ENCODE measurements at places on chromosomes 1 and 21. TPM values are rescaled to one million over a fixed set of nuclear protein-coding genes. Genes with fewer than 3 reads are reported as not detected.

- DNase-seq: no peak
These were observed 21.0 kb downstream of the CNIH4 start for GRCh38 chr1:224377676-224378006.

GRCh38 chr1:24704411-24705259 lies 40.6 kb upstream of the CLIC4 start:
- DNase-seq: no peak

DNA sequence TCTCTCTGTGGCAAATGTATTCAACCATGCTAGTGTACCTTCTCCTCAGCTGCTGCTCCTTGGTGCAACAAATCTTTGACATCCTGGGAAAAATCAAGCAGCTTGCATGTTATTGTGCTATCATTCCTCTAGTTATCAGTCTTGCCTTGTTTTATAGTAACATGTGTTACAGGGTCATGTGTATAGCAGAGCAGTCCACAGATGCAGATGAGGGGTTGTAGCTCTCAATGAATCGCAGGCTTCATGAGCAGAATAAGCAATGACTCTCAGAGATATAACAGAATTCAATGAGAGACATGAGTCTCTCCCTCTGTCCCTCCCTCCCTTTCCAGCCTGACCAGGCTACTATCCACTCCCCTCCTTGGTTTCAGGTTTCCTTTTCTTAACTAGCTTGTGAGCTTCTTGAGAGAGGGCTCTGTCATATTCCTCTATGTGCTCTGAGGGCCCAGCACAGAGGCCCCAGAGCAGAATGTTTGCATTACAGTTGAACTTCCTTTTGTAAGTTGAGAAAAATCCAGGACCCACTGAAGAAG lies 15.1 kb upstream of the JUN start:
- DNase-seq: no peak

Gene GBP4
- 64.4 TPM for total RNA-seq

DNA sequence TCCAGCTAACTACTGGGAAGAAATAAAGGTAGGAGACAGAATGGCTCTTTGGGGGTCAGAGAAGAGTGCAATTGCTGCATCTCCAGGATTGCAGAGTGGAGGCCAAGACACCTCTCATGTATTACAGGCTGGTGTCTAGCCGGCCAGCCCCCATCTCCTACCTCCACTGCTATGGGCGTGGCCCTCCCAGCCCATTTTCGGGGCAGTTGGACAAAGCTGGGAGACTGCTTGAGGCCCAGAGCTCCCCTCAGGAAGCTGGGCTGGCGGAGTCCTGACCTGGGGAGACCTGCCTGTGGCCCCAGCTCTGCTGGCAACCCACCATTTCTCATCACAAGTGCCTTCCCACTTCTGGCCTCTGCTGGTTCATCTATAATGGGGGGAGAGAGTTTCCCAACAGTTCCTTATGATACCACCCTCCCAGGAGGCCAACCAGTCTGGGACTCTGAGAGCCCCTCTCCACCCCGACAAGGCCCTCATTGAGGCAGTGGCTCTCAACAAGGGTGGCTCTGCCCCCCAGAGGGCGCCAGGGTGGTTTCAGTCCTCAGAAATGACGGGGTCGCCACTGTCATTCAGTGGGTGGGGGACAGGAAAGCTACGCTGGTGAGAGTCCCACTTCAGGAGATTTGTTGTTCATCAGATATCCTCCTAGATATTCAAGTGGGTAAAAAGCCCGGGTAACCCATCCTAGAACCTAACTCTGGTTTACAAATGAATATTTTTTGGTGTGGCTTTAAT lies 11.5 kb downstream of the RAP1GAP start:
- no peak for DNase-seq

Gene ABCD3
- 19.4 TPM for total RNA-seq

GRCh38 chr1:212771341-212771740 lies 20.2 kb downstream of the NSL1 start:
- DNase-seq: no peak

- no peak for DNase-seq
These were observed 19.5 kb downstream of the RNF115 start for GRCh38 chr1:145804235-145805045.

DNA sequence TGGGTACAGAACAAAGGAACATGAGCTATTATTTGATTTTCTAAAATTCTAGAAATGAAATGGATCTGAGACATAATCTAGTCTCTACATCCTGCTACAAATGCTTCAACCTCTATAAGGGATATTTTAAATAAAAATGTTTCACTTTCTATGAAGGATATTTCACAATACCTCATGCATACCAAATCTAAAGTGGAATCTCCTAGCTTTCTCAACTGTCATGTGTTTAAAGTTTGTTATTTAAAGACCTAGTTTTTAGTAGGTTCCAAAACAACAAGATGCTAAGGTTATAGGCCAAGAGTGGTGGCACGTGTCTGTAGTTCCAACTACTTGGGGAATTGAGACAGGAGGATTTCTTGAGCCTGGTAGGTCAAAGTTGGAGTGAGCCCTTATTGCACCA lies 47.6 kb downstream of the KDM5B start:
- DNase-seq: no peak

DNA sequence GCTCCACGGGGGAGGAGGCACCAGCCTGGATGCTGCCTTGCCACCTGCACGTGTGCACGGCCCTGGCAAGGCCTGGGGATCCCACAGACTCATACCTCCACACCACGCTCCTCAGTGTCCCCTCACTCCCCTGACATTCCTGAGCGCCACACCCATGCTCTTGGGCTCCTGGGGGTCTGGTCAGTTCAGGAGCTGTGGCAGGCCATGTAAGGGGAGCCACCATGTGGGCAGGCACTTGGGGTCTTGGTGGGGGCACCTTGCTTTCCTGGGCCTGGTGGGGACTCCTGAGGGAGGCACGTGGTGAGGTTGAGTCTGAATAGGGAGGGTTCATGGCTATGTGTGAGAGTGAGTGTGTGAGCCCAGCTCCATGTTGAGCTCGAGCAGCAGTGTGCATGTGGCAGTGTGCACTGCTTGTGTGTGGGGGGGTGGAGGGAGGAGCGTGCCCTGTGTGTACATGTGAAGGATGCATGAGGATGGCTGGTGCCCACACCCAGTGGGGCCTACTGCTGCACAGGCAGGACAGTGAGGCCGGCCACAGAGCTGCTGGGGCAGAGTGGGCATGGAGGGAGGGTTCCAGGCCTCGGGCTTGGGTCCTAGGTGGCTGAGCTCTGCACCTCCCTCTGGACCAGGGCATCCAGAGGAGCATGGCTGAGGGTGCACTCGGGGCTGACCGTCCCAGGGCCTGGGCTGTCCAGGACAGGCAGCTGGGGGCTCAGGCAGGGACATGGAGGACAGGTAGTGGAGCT lies 1.6 kb downstream of the GJC2 start:
- DNase-seq: no peak

DNA sequence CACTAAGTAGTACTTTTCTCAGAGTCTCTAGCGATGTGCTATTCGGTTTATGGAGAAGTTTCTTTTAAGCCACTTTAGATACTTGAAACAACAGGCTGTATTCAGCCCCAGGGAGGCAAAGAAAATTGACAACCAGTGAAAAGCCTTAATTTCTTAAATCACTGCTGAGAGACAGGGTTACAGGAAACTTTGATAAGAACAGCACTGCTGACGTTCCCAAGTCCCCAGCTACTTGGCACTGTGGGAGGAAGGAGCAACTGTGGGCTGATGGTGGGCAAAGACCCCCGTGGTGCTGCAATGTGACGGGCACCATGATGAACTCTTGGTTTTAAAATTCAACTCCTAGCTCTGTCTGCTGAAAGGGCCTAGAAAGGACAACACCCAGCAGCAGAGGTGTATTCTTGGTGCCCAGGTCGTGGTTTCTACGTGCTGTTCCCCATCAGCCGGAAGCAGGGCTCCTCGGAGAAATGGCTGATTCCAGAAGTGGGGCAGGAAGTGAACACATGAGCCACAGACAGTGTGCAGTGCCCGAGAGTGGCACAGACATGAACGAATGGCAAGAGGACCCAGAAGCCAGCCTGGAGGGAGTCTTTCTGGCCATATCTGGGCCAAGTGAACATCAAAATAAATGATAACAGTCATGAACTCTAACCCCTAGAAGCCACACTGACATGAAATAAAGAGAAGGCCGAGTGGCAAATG lies 5.3 kb downstream of the PTTG1IP start:
- DNase-seq: peak; percentile 24

- no peak for DNase-seq
These were observed 156.4 kb downstream of the PTPRU start for GRCh38 chr1:29392486-29393450.

- peak; percentile 40 for DNase-seq
These were observed 103.2 kb upstream of the KIF26B start for GRCh38 chr1:245051349-245052221.

GRCh38 chr21:15904389-15904788 lies 174.6 kb downstream of the USP25 start:
- no peak for DNase-seq

Gene SOX13
- total RNA-seq: 0.47 TPM

DNA sequence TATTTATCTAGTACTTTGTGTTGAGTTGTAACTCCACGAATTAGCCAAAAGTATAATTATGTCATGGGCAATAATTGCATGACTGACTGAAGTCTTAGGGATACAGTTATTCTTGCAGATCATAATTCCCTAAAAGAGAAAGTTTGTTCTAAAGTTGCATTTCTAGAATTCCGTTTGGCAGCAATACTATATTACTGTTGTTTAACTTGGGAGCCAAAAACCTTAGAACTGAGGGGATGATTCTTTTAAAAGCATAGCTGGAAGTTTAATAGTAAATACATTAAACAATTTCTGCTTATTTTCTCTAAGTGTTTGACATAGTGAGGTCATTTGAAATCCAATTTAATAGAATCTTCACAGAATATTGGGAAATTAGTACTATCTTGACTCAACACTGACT lies 356.4 kb upstream of the ADAMTS5 start:
- no peak for DNase-seq

DNA sequence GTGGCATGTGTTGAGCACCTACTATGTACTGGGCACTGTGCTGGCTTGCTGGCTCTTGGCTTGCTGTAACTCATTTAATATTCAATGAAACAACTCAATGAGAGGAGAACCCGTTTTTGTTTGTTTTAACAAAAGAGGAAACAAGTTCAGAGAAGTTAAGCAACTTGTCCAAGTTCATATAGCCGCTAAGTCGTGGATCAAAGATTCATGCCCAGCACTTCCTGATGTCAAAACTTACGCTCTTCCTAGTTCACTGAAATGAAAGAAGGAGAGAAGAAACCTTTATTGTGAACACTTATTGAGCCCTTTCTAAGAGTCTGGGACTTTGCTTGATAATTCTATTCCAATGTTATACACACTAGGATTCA lies 475.9 kb downstream of the PTPRU start:
- DNase-seq: no peak

GRCh38 chr1:31637915-31638673 lies 6.6 kb downstream of the PEF1 start:
- no peak for DNase-seq

DNA sequence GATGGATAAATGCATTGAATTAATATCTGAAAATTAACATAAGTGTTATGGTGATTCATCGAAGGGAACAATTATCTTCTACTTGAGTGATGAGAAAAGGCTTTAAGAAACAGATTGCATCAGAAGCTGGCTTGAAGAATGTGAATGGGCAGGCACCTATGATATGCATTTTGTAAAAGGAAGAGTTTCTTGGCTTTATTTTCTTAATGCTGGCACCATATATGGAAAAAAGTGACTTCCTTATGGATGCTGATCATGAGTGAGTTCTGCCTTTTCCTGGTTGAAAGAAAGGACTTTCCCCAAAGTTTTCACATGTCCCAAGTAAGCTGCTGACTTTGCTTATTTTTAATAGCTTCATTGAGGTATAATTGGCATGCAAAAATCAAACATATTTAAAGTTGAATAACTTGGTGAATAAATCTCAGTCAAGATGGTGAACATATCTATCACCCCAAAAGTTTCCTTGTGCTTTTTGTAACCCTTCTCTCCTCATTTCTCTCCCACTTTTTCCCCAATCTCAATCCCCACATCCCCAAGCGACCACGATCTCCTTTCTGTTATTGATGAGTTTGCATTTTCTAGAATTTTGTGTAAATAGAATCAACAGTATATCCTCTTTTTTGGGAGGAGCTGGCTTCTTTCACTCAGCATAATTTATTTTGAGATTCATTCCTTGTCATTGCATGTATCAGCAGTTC lies 74.2 kb downstream of the SPATA46 start:
- DNase-seq: no peak

DNA sequence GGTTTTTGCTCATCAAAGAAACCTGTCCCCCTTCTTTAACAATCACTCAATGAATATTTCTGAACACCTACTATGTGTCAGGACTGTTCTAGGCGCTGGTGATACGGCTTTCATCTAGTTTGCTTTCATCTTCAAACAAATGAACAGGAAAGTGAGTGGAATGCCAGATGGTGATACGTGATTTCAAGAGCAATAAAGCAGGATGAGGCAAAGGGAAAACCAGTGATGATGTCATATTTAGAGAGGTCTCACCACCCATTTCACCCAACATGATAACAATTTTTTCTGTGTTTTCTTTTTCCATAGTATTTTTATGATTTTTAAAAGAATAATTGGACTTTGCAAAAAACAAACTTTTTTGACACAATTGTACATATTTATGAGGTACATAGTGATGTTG lies 11.3 kb upstream of the SLC6A17 start:
- DNase-seq: no peak

Gene CSMD2
- not detected for total RNA-seq

- no peak for DNase-seq
These were observed 98.5 kb upstream of the ADGRL2 start for GRCh38 chr1:81702079-81702715.

Gene CYYR1
- total RNA-seq: not detected

GRCh38 chr1:60924964-60925798 lies 157.2 kb upstream of the NFIA start:
- no peak for DNase-seq

- DNase-seq: no peak
These were observed 555.3 kb downstream of the NUF2 start for GRCh38 chr1:163877016-163877415.

DNA sequence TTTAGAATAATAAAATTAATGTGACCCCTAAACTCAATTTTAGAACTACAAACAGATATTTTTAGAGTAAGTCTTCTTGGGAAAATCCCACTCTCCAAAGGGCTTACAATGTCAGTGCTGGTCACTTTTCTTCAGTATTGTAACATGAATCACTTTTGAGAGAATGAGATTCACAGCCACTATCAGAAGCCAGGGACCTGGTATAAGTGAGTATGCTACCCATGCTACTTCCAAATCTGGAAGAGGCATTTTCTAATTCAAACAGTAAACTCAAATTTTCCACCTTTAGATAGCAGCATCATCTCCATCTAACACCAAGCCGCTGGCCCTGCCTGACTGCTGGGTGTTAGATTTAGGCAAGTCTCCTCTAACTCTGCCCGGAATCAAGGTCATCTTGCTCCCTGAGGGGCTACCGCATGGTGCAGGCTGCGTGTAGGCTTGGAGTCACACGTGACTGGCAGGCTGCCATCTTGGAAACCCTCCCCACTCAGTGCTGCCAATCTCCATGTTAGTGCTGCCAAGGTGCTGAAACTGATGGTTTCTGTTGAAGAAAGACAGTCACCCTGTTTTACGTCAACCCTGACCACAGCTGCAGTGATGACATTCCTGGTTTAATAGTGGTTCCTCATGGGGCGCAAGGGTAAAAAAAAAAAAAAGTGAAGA lies 882.9 kb upstream of the B3GALT2 start:
- DNase-seq: no peak

GRCh38 chr1:219659684-219660083 lies 46.8 kb upstream of the ZC3H11B start:
- DNase-seq: no peak
